ENCODE measurements at places on chromosomes 7 and 10.
A peak's percentile ranks its signal among the peaks of the same experiment; 100 is the strongest.

DNA sequence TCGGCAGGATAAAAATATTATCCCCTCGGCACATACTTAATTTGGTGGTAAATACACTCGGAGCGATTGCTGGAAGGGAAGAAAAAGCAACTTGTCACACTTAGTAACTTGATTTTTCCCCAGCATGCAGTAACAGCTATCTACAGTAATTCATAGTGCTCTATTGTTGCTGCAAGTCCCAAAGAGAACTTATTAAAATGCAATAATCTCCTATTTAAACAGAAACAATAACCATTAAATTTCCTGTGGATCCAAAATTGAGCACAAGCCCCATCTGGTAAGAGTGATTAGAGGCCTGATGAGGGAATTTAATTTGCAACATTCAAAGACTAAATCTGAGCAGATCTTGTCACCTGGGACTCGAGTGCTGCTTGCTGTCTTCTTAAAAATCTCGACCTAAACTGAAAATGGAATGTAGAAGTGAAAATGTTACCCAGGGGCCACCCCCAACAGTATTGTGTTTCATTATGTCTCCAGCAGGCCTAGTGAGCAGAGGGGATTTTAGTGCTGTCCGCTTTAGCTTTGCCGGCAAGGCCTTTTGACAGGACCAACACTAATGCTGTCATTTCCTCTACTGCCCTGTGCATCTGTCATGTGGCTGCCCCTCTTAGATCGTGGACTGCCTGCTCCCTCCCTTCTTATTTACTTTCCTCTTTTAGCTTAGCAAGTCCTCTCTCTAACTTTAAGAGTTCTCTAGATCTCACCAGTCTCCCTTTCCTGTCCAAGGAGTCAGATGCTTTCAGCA, 639.7 kb downstream of the AUTS2 start:
- DNase-seq, result no peak

- peak; percentile 22 for DNase-seq
Measured at GRCh38 chr7:45217358-45217757, 59.8 kb downstream of the RAMP3 start.

- no peak for DNase-seq
Measured at GRCh38 chr7:13897819-13898218, 91.6 kb downstream of the ETV1 start.

GRCh38 chr7:7681936-7682329, 36.5 kb downstream of the RPA3 start:
- DNase-seq, result no peak

GRCh38 chr7:41796331-41796730, 93.4 kb upstream of the INHBA start:
- no peak for DNase-seq

- DNase-seq, result no peak
Measured at GRCh38 chr10:29959586-29959985, 99.8 kb downstream of the JCAD start.

GRCh38 chr7:74627661-74628411, 29.7 kb upstream of the GTF2I start:
- DNase-seq, result no peak

GRCh38 chr7:104174798-104175197, 33.0 kb downstream of the ORC5 start:
- no peak for DNase-seq

GRCh38 chr7:91814189-91814588, 66.3 kb downstream of the MTERF1 start:
- DNase-seq, result no peak

- DNase-seq, result no peak
Measured at GRCh38 chr7:114293289-114294012, 121.2 kb upstream of the FOXP2 start.

- DNase-seq, result no peak
Measured at GRCh38 chr7:138292951-138293350, 167.1 kb upstream of the TRIM24 start.

GRCh38 chr7:155972651-155973390, 160.6 kb upstream of the SHH start:
- DNase-seq, result no peak

GRCh38 chr7:74476626-74477025, 22.9 kb downstream of the GTF2IRD1 start:
- DNase-seq, result no peak

DNA sequence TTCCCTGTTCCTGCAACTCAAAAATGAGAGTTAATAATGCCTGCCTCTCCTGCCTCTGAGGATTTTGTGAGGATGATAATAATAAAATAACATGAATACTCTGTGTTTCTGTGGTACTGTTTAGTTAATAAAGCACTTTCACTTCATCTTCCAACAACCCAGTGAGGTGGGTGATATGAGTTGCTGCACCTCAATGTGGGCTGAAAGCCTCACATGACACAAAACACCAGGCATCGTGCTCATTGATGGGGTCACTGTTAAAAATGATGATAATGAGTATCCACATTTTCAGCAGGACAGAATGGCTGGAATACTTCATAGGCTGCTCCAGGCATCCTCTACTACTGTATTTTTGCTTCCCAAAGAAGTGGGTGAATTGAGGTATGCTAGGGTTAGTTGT, 222.8 kb upstream of the NRP1 start:
- DNase-seq, result no peak

- no peak for DNase-seq
Measured at GRCh38 chr7:97693586-97693985, 38.3 kb upstream of the TAC1 start.

DNA sequence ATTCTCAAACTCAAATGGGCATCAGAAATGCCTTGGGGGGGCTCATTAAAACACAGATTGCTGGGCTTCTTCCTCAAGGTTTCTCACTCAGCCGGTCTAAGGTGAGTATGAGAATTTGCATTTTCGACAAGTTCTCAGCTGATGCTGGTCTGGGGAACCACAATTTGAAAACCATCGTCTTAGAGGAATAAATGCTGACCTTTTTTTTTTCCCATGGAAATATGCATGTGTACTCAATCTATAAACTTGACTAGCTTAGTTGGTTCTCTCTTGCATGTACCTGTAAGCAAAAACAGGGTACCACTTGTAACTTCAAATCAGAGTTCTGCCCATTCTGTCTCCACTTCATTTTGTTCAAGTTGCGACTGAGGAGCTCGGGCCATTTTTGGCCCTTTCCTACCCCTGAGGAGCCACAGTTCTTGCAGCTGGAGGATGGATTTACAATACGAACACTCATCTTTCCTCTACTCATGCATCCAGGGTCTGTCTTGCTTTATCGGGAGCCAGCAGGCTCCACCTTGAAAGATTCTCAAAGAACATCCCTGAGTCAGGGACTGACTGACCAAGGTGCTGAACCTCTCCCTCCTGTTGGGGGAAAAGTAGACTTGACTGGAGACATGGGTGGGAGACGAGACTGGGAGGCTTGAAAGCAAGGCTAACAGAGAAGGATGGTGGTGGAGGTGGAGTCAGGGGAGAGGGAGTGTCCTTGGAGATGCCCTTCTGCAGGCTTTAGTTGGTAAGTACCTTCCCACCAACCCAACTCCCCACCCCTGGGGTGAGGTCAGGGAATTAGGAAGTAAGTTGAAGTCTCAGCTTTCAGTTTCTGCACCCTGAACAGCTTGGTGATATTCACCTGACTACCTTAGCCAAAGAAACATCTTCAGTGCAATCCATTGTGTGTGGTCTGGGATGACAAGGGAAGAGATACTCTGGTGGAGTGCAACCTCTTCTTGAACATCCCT, 3.7 kb upstream of the MAPK8 start:
- no peak for DNase-seq

GRCh38 chr7:110095372-110096052, 995.4 kb upstream of the LRRN3 start:
- no peak for DNase-seq

GRCh38 chr10:91317541-91317940, 92.6 kb upstream of the HECTD2 start:
- no peak for DNase-seq

DNA sequence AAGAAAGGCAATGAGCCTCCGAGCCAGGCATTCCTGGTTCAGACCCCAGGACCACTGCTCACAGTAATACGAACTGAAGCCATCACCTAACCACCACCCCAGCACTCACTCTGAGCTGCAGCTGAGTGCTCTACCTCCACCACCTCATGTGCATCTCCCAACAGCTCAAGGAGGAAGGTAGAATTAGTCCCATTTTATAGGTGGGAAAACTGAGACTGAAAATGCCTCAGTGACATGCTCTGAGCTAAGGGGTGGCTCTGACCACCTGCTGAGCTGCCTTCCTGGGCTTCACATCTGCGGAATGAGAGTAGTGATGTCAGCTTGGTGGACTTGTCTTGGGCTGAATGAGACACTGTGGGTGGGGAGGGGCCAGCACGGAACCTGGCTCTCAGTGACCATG, 159.7 kb upstream of the UNC5B start:
- no peak for DNase-seq

DNA sequence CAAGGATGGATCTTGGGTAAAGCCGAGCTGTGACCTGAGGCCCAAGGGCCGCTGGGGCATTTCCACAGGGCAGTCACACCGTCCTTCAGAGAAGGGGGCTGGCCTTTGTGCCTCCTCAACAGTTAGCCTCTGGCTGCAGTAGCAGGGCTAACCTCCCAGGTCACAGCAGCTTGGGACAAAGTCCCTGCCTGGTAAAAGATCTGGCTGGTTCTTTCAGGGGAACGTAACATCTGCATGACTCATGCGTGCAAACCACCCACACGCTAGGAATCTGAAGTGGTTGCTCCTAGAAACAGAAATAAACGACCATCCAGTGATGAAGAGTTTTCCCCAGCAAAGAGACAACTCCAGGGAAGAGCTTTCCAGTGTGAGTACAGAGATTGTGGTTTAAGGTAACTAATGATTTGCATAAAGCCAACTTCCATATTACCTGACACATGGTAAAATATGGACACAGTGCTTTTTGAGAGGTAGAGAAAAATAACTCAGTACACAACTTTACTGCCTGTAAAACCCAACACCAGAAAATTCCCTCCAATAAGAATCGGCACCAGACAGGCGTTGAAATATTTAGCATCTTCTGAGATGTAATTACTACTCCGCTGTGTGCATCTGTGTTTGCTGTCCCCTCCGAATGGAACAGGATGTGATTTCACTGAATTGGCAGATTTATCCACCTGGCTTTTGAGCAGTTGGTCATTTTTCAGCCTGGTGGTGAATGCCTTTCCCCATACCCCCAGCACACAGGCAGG, 84.9 kb upstream of the ADRB1 start:
- no peak for DNase-seq

- DNase-seq, result no peak
Measured at GRCh38 chr7:17912536-17913235, 27.6 kb downstream of the SNX13 start.

DNA sequence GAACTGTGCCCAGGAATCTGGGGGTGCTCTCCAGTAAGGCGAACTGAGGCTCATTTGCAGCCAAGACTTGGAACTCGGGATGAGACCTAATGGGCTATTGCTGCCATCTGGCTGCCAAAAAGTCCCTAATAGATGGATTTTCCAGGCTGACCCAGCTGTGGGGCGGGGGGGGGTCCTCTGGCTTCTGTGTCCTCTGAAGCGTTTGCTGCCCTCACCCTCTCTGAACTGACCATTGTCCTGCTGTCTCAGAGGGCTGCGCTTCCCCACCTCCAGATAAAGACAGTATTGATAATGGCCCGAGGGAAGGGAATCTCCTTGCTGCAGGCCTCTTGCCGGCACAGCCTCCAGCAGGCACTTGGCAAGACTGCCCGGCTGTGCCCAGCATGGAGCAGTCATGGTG, 46.6 kb downstream of the CLEC2L start:
- no peak for DNase-seq

DNA sequence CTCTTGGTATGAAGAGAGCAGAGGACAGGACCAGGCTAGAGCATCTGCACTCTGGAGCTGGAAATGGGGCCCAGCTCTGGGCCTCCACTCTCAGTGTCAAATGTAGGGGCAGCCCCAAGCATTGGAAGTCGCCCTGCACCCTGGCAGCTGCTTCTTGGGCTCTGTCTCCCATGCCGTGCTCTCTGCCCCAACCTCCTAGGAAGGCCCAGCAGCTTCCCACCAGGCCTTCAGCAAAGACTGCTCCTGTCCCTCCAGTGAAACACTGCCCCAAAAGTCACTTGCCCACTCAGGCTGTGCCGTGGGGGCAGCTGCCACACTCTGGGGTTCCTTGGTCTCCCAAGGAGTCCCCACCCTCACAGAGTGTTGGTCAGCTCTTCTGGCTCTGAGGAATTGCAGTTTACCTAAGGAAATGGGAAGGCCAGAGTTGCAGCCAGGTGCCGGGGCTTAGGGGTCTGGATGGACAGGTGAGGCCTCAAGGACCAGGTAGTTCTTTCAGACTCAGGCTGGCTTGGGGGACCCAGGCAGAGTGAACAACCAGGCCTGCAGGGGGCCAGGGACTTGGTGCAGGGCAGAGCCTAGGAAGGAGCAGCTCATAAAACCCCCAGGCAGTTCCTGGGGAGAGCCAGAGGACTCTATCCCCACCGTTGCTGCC, 9.4 kb upstream of the OPN4 start:
- DNase-seq, result no peak

DNA sequence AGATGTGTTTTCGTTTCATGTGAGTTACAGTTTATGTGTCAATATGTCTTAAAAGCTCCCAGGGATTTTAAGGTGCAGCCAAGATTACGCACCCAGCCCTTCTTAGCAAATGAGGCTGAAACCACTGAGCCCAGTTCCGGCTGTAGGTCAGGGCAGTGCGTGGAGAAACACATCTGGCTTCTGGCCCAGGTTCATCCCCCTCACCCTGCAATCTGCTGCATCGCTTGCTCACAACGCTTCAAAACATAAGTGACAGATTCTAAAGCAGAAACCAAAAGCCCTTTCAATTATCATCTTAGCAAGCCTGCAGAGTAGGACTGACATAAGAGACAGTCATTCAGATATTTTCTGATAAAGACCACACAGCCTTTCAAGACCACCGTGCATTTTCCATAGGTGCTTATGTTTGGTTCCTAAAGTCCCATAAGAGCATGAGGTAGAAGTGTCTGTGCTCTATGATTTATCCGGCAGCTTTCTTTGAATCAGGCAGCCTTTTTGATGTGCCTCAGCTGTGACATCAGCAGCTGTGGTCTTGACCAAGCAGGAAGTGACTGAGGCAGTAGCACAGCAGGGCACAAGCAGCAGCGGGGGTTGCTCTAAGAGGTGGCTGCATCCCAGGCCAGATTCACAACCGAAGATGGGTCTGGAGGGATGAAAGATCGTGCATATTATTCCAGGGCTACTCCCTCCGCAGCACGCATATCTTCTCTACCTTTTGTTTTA, 72.1 kb upstream of the LYZL2 start:
- peak; percentile 17 for DNase-seq

- DNase-seq, result no peak
Measured at GRCh38 chr10:104029521-104029860, 56.2 kb downstream of the COL17A1 start.

GRCh38 chr10:34323192-34323591, 491.9 kb downstream of the PARD3 start:
- no peak for DNase-seq

DNA sequence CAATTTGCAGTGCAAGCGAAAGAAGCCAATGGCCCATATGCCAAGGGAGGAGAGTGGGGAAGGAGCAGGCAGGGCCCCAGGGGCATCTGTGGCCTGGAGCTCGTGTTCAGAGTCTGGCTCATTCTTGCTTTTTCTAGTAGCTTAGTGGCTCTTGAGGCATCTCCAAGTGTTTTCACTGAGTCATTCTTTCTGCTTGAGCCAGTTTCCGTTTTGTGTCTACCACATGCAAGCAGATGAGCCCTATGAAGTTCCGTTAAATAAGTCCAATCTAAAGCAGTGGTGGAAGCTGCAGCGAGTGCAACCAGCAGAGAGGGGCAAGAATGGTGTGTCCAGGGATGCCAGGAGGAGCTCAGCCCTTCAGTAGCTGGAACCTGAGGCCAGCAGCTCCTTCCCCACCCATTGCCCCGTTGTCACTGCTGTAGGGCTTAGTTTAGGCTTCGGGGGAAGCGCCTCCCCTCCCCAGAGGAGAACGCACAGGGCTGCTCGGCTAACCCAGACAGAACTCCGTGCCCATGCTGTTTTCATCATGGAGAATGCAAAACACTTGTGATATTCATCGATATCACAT, 57.4 kb upstream of the EBF3 start:
- no peak for DNase-seq
